ENCODE measurements at places on chromosomes 2 and 18.

GRCh38 chr2:43593254-43593653, 2.6 kb downstream of the THADA start:
- DNase-seq = no peak

DNA sequence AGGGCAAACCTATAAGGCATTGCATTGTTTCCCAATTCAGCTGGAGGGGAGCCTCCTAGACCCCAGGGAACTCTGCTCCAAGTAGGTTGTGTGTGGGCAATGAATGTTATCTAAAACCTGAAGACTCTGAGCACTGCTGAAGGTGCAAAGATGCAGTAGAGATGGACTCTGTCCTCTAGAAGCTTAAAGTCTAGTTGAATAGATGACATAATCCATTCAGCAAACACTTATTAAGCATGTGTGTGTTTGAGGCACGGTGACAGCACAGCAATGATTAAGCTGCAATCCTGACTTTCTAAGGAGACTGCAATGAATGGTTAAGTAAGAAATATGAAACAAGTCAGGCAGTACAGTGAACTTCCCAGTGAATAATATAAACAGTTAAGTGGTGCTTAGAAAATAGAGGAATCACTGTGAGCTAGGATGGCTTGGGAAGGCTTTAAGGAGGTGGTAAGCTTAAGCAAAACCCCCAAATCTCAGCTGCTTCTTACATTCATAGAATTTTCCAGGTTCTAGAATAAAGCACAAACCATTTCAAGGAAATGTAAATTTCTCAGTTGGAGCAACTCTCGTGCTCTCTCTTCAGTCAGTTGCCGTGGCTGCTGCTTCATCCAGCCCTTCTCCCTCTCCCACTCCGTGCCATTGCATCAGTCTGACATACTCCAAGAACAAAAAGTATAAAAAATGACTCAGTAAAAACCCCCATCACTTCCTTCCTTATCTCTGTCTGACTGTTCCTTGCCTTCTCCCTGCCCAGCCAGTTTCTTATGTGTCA, 19.1 kb downstream of the MXD1 start:
- DNase-seq = no peak

DNA sequence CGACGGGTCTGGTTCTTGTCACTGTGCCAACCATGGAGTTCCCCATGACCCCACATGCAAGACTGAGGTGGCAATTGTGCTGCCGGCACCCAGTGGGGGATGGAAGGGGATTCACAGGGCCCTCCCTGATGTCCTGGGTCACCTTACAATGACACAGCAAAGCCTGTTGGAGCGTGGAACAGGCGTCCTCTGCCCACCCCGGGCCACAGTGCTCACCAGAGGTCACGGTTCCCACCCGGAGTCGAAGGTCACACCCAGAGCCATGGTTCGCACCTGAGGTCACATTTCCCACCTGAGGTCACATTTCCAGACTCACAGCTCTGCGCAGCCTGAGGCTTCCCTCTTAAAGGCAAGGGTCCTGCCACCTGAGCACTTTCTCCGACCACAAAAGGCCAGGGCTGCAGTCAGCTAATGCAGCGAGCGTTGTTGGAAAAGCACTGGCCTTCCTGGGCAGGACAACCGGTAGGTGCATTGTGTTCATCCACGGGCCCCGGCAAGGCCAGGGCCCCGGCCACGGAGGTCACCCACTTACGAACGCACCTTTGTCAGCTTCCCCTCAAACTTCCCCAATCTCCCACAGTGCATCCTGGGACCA, 24.0 kb downstream of the KIF1A start:
- no peak for DNase-seq

DNA sequence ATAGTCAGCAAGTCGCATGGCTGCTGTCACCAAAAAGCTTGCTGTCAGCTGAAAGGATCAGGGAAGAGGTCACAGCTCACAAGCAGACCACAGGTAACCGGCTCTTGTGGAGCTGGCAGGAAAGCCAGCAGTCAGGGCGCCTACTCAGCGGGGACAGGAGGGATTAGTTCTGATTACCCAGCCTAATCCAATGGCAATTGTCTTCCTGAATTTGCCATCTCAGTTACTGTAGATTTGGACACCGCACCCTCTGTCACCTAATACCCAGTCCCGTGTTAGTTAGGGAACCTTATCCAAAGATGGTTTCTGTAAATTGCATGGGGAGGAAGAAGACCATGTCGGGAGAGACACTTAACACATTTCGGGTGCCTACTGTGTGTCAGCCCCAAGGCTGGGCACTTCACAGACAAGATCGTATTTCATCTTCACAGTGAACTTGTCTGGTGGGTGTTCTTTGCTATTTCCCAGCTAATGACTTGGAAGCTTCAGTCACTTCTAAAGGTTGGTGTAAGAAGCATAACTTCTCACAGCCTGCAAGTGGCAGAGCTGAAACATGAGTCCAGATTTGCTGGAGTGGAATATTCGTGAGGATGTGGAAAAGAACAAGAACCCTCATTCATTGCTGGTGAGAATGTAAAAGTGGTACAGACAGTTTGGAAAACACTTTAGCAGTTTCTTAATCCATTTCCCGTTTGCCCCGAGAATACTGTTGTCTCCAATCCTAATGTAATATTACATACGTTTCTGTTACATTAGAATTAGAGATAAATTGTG, 9.9 kb downstream of the ALPK2 start:
- DNase-seq = no peak

DNA sequence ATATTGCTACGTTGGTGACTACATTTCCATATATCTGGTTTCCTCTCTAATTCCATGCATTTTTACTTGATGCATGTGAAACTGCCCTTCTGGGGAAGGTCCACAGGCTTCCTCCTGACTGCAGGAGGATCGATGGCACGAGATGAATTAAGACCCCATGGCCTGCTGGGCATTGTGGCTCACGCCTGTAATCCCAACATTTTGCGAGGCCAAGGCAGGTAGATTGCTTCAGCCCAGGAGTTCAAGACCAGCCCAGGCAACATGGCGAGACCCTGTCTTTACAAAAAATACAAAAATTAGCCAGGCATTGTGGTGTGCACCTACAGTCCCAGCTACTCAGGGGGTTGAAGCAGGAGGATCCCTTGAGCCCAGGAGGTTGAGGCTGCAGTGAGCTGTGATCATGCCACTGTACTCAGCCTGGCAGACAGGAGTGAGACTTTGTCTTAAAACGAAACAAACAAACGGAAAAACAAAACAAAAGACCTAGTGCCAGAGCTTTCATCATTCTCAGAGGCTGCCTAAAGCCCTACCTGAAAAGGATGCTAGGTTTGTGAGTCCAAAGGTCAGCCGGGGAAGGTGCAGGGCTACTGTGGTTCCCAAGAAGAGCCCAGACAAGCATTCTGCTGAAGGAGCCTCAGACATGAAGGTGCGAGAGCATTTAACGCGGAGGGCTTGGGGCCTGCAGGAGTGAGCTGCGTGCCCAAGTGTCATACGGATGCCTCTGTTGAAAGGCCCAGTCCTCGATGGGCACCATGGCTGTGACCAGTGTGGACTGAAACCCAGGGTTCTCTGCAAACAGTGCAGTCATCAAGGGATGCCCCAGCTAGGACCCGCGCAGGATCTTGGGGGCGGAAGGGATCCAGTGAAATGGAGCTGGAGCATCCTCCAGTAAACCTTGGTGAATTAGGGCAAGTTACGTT, 21.6 kb downstream of the GPR55 start:
- peak; percentile 29 for DNase-seq

GRCh38 chr2:212520340-212520739, 18.3 kb downstream of the ERBB4 start:
- no peak for DNase-seq

GRCh38 chr18:79680100-79680879, 687 bp downstream of the CTDP1 start:
- peak; percentile 62 for DNase-seq

- DNase-seq = no peak
Observed at GRCh38 chr2:218406949-218407618, 7.4 kb downstream of the CTDSP1 start.

DNA sequence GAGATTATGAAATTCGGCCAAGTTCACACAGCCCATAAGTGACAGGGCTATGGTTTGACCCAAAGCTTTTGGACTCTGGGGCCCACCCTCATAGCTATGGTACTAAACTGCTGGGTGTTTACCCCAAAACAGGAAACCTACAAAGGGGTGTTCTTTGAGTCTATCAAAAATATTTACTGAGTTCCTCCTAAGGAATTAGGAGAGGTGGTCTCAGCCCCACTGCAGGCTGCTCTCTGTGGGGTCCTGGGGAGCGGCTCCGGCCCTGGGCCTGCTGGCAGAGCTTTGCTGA, 45.5 kb downstream of the SDC1 start:
- DNase-seq = no peak

DNA sequence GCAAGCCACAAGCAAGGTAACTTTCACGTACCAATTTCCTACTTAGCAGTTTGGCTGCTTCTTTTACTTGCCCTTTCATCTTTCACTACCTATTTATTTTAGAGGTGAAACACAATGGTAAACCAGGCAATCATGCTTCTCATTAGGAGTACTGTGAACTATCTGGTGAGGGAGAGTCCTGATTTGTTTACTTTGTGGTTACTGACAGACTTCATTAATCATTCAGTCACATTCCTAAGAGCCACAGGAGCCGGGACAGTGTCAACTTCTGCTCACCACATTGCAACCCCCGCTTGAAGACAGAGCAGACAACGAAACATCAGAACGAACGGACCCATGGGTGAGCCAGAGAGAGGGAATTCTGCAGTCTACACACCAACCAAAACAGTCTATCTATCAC, 28.8 kb downstream of the TUBB6 start:
- DNase-seq = no peak

DNA sequence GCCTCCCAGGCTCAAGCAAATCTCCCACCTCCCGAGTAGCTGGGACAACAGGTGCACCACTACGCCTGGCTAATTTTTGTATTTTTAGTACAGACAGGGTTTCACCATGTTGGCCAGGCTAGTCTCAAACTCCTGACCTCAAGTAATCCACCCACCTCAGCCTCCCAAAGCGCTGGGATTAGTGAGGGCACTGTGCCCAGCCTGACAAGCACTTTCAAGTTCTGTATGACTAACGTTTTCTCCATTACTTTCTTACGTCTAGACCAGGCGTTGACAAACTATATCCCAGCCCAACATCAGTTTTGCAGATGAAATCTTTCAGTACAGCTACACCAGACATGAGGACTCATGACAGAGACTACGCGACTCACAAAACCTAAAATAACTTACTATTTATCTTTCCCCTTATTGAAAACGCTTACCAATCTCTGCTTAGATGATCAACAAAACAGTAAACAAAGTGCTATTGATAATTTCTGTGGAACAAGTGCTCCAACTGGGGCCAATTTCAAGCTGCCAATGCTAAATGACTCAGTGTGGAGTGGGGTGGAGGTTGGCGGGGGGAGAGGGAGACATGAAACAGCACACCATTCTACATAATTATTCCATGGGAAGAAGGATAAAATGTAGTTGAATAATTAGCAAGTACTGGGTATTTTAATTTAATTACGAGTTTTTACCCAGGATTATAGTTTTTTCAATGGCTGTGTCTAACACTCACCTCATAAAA, 59.1 kb downstream of the SAP130 start:
- DNase-seq = no peak

DNA sequence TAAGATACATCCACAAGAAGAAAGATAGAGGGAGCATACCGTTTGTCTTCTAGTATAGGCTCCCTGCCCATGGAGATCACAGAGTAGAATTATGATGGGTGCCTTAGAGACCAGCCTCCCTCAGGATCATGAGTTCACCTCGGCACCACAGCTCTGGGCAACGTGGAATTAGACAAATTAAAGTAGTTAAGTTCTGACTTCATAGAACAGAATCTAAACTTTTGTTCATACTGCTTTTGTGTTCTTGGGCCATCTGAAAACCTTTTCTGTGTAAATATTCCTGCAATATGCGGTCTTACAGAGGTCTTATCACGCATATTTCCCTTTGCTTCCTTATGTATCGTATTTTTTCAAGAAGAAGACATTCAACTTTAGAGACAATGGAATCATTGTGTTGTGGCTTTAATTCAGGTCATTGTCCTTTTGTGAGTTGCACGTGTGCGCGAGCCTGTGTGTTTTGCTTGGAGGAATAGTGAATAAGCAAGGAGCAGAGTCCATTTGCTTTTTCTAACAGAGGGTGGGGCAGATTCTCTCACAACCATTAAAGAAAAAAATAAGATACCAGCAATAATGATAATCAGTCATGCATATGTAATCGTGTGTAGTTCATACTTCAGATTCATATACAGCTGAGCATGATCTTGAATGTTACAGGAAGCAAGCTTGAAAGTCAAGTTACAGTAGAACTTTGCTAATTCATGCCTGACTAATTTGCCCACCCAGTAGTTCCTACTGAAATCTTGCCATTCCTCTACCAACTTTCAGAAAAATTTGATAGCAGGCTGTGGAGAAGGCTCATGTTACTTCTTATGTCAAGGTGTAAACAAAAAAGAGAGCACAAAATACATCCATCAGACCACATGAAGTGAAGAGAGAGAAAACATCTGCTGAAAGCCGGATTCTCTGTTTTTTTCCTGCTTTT, 243.6 kb downstream of the NEDD4L start:
- DNase-seq = no peak

- DNase-seq = no peak
Observed at GRCh38 chr2:191572319-191572718, 105.6 kb upstream of the NABP1 start.

GRCh38 chr2:159828738-159829137, 30.7 kb upstream of the CD302 start:
- no peak for DNase-seq

GRCh38 chr2:144443837-144444817, 75.8 kb downstream of the ZEB2 start:
- no peak for DNase-seq

DNA sequence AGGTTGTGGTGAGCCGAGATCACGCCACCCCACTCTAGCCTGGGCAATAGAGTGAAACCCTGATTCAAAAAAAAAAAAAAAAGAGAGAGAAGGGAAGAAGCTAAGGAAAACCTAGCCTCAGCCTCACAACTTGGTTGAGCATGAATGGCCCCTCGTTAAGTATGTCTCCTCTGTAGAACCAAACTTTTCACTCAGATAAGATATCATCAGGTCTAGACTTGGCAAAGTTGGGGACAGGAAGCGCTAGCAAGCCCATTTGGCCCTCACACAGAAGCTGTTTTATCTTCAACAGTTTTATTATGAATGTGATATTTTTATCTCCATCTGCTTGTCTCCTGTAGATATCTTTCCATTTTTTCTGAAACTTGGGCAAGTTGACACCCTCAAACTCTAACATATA, 3.5 kb upstream of the ASXL2 start:
- DNase-seq = no peak

DNA sequence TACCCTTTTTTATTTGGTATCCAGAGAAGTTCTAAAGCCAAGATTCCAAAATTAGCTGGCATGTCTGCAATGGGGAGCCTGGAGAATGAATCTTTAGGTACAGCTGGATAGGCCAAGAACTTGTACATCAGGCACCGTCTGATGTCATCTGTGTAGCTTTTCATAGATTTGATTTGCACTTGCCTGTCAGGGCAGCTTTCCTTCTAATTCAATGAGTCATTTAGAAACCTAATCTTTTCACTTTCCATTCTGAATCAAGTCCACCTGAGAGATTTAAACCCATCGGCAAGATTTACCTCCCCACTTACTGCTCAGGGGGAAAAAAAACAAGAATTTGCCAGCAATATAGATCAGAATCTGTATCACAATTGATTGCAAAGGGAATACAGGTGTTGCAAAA, 60.9 kb upstream of the ACAA2 start:
- no peak for DNase-seq

- DNase-seq = no peak
Observed at GRCh38 chr2:62455957-62456692, 49.9 kb downstream of the TMEM17 start.
